Ureter (tissue), 1 donor: ENCODE measurements at places on chromosomes 5 and 9. TPM values are rescaled to one million over a fixed set of nuclear protein-coding genes. Genes with fewer than 3 reads are reported as not detected.

- no peak for DNase-seq
Measured at GRCh38 chr5:148820461-148821395, 5.7 kb upstream of the ADRB2 start.

- DNase-seq, result no peak
Measured at GRCh38 chr5:13957032-13957645, 12.7 kb upstream of the DNAH5 start.

DNA sequence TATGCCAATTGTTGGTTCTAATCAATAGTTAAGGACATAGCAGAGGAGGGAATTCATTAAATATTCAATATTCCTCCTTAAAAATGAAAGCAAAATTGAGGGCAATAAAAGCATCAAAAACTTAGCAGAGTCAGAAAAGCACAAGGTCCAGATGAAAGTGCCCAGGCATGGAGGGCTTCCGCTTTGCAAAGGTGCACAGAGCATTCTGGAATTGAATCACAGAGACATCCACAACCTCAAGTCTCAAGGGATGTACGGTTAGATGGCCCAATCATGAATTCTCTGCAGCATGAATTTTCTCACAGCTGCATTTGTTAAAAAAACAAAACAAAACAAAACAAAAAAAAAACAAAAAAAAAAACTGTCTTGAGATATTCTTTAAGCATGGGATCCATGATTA lies 253.7 kb downstream of the SPOCK1 start:
- no peak for DNase-seq

The TMEM232 gene
- total RNA-seq, result 5.7 TPM

The TAF11L5 gene
- not detected for total RNA-seq

- DNase-seq, result no peak
Measured at GRCh38 chr5:170104299-170104698, 1.4 kb upstream of the FOXI1 start.

The GTF2H2 gene
- total RNA-seq, result 39.5 TPM

DNA sequence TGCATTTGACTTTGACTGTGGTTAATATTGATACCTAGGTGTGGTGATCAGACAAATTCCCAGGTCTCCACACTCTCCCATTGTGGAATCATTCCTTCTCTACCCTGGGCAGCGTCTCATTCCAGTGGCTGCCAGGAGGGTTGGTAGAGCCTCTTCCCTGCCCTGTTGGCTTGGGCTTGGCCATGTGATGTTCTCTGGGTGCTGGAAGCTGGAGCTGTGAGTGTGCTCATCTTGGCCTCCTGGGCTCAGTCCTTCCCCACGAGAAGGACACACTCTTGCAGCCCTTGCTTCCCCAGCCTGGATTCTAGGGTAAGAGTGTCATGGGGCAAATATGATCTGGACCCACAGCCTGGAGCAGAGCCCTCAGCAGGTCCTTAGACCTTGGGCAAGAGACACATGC lies 167.2 kb upstream of the IRX4 start:
- no peak for DNase-seq
